ENCODE measurements at places on chromosomes 3 and 15. TPM values are rescaled to one million over a fixed set of nuclear protein-coding genes. Genes with fewer than 3 reads are reported as not detected.

GRCh38 chr15:49900903-49901235 lies 218.2 kb downstream of the ATP8B4 start:
- DNase-seq = no peak

GRCh38 chr3:184636741-184637316 lies 75.0 kb downstream of the MAGEF1 start:
- DNase-seq = no peak

DNA sequence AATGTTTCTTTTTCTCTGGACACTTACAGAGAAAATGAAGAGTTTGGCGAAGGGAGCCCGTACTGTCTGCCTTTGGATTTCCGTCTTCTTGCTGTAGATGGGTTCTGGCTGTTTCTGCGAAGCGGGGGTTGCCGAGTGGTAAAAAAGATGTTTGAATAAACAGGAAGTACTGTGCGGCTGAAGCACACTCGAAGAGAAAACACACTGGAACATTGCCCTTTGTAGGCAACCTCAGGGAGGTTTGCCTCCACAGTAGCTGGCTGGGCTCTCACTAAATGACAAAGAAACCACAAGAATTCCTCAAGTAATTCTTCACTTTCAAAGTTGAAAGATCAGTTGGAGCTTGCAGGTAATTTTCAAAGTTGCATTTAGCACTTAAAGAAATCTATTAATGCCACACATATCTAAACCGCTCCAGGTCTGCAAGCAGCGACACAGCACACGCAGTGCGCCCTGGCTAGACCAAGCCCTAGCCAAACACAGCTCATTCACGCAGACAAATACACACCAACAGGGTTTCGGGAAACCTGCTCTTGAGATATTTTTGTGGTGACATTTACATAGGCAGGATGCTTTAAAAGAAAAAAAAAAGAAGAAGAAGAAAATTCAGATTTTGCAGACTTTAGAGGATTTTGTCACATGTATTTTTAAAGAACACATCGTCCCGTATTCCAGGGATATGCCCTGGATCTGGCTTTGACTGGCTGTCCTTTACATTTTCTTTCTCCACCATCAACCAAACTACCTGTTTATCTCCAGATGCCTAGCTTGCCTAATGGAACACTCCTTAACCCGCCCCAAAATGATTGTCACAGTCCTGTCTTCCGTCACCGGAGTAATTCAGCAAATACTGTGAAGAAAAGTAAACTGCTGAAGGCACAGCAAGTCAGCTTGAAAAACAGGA lies 452.8 kb downstream of the FOXP1 start:
- DNase-seq = peak; percentile 36

- DNase-seq = no peak
Measured at GRCh38 chr3:110542552-110543150, 529.0 kb upstream of the NECTIN3 start.

- no peak for DNase-seq
Measured at GRCh38 chr3:145639003-145639606, 521.9 kb downstream of the PLOD2 start.

GRCh38 chr3:14265246-14265962 lies 86.8 kb downstream of the LSM3 start:
- no peak for DNase-seq

- DNase-seq = no peak
Measured at GRCh38 chr3:99662838-99663570, 24.6 kb downstream of the COL8A1 start.

DNA sequence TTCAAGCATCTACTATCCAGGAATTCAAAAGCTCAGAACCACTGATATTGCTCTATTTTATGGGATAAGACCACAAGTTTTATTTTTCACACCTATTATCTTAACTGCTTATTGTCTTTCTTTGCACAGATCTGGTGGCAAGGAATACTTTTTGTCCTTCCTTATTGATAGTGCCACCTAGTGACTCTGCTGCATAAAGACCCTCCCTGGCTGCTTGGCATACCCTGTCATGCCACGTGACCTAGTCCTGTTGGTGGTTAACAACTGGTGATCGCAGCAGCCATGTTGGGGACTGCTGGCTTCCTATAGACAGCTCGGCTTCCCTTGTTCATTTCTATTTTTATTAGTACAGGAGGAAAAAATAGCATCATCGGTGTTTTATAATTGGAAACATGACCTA lies 236.3 kb downstream of the MEX3B start:
- DNase-seq = no peak

DNA sequence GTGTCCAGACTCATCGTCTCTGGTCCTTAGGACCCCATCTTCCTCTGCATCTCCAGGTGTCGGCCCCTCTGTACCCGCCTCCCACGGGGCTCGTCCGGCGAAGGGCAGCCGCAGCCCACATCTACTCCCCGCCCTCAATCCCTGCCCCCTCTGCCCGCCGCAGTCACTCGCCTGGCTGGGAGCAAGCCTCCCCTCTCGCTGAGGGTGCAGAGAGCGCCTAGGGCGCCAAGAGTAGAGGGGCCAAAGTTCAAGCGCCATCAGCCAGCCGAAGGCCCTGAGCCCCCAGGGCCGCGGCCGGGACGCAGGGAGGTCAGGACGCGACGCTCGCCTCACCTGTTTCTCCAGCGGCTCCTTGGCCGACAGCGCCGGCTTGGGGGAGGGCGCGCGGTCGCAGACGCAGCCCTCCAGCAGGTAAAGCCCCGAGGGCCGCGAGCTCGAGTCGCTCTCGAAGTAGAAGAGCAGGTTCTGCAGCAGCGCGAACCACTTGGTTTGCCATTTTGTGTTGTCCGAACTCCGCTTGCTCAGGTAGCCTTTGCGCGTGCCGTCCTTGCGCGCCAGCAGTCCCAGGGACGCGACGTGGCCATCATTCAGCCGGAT lies 592 bp downstream of the RASGRF1 start:
- DNase-seq = no peak

DNA sequence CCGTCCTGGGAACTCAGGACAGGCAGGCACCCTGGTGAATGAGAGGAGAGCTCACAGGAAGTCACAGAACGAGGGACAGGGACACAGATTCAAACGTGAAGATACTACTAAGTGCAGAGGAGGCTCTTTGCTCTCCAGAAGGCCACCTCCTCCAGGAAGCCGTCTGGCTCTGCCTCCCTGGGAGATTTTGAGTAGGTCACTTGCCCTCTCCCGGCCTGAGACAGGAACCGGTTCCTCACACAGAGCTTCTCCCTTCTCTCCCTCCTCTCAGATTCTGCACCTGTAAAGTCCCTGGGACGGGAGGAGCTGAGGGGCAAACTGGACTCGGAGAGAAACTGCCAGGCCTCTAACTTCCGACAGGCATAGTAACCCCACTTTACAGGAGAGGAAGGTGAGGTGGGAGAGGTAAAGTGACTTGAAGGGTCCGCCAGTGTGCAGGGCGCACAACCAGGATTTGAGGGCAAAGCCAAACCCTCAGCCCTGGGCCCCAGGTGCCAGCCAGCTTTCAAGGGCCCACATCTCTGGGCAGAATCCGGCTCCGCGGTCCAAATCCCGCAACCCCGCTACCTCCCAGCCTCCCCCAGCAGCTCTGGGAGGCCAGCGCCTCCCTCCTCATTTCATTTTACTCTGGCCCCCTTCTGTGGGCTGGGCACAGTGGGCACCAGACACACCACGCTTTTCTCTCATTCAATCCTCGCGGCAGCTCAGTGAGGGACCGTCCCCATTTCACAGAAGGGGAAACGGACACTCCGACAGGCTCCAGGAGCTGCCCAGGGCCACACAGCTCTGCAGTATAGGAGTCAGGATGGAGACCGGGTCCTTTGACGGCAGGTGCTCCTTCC lies 150.2 kb downstream of the SMAD6 start:
- DNase-seq = no peak

GRCh38 chr15:31387479-31388118 lies 61.0 kb downstream of the KLF13 start:
- DNase-seq = no peak

GRCh38 chr3:10206166-10206511 lies 41.4 kb downstream of the IRAK2 start:
- no peak for DNase-seq

DNA sequence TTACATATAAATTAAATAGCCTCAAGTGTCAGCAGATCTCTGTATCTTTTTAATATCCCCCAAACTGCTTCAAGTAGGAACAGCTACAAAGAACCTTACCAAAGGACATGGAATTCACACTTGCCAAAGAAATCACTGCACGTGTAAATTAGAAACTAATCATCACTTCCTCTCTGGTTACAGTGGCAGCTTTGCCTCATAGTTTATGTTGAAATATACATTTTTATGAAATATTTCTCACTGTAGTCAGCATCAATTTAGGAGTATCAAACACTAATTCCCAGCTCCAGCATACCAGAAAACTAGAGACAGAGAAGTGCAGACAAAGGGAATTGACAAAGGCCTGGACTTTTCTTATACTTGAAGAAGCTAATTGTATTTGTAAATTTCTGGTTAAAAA lies 260.9 kb downstream of the TIGIT start:
- DNase-seq = no peak

DNA sequence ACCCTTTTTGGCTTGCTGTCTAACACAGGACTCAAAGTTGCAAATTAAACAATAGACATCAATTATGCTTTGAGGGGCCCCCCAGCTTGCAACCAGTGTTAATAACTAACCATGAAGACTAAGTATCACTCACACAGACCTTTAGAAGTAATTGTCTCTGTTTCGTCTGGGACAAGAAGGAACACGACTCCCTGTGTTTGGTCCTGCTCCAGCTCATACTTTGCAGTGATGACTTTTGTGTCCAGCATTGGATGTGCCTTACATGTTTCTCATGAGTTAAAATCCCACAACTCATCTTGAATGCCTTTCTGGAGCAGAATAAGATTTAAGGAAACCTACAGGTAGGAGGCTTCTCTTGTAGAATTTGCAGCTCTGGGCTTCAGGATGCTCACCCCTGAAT lies 53.1 kb downstream of the GMNC start:
- DNase-seq = no peak

DNA sequence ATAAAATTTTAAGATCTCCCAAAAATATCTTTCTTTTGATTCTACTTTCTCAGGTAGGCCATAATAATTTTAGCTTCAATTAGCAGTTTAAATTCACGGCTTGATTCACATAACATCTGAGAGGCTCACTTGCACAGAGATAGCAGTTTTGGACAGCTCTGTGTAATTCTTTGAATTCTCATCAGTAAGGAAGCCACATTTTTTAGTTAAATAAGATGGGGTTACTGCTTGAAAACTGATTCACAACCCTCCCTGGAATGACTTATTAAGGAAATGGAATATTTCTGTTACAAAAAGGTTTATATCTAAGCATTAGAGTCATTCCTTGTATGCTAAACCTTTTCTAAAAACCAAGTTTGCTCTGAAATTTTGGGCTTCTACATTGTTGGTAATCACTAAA lies 212.7 kb downstream of the ALCAM start:
- no peak for DNase-seq

DNA sequence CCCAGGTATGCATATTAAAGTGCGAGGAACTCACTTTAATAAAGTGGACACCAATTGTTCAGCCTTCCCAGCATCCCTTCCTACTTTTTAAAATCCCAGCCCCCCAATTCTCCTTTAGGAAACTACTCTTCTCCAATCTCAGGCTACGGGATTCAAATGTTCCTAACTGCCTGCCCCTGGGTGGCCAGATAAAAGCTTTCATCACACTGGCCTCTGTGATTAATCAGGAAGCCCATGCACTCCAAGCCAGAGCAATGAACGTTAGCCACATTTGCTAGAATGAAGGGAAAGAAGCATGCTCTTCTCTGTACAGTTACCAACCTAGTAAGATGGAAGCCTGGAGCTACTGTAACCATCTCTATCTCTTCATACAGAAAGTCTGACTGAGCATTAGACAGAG lies 250.3 kb upstream of the UBE2E2 start:
- DNase-seq = no peak

GRCh38 chr3:124960698-124961097 lies 26.1 kb upstream of the MUC13 start:
- DNase-seq = no peak

DNA sequence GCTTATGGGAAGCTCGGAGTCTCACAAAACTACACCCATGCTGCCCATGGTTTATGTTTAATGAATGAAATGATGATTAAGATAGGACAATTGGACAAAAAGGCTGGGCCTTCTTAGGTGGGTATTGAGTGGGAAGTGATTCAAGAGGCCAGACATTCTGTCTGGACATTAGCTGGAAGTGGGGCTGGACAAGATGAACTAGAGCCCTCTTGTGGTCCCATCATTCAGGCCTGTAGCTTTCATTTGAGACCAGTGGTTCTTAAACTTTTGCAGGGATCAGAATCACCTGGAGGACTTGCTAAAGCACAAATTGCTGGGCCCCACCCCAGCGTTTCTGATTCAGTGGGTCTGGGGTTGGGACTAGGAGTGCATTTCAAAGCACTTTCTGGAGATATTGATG lies 290.4 kb upstream of the CTDSPL start:
- DNase-seq = no peak

DNA sequence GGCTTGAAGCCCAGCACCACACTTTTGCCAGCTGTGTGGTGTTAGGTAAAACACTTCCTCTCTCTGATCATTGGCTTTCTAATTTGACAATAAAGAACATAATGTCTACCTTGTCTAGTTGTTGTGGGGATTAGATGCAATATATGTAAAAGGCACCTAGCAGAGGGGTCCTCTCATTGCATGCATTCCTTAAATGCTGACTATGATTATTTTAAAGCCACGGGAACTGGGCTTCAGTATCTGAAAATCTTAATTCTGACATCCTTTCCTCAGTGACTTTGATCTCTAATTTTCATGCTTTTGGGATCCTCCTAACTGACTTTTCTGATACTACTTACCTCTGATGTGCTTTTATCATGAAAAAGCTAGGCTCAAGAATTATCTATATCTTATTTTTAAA lies 596.3 kb downstream of the TAFA4 start:
- no peak for DNase-seq

- DNase-seq = no peak
Measured at GRCh38 chr15:68939501-68939900, 9.2 kb downstream of the SPESP1 start.

DNA sequence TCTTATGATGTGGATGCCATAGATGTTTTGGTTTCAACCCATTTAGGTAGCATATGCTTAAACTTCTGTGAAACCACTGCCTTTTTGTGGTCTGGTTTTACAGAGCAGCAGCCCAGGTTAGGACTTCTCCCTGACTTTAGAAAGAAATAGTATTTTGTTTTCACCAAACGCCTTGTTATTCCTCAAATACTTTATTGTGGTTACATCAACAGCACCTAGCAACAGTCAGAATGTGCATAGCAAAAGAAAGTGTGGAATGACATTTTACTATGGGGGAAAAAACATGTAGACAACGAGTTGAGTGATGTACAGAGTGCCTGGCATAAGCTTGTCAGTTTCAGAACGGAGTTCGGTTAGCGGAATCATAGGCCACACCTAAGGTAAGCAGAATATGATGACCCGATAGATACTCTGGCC lies 159.2 kb downstream of the TPRG1 start:
- no peak for DNase-seq

GRCh38 chr15:69816522-69816921 lies 281.2 kb downstream of the TLE3 start:
- no peak for DNase-seq

CHRM5 gene
- total RNA-seq = not detected

ADPRH gene
- 10.2 TPM for total RNA-seq

MEIS2 gene
- total RNA-seq = 28.9 TPM

AADACL2 gene
- total RNA-seq = not detected

SAMMSON gene
- total RNA-seq = not detected

PLA2G4B gene
- total RNA-seq = 5.7 TPM

SCN5A gene
- 134 TPM for total RNA-seq

ZBBX gene
- total RNA-seq = not detected

CCR2 gene
- 2.2 TPM for total RNA-seq

DNAH12 gene
- total RNA-seq = 0.19 TPM

IL17RD gene
- total RNA-seq = 2.4 TPM

EIF4A2 gene
- 252 TPM for total RNA-seq

LNP1 gene
- 6.9 TPM for total RNA-seq

SECISBP2L gene
- total RNA-seq = 34.3 TPM
